ENCODE measurements at places on chromosomes 2 and 18.

DNA sequence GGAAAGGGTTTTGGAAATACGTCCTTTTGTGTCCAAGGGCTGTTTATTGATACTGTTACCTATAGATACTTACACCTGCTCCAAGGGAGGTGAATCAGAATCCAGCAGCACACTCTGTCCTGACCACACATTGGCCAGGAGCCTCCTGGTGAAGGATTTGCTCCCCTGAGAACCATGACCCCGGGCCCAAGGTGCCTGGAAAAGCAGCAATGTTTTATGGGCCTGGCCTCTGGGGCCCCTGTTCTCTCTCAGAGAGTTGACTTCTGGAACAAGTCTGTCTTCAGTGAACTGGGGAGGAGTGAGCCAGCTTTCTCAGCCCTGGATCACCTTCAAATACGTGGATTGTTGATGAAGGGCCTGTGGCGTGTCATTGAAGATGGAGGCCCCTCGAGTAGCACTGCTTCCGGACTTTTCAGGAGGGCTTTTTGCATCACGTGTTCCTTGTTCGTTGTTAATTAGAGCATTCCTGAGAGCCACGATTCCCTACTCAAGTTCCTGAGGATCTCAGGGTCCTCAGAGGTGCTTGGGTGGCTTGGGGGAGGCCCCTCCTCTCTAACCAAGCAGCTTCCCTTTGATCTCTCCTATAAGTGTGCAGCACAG, 78.5 kb upstream of the RPL31 start:
- DNase-seq = no peak

GRCh38 chr2:121279476-121280220, 5.4 kb downstream of the TFCP2L1 start:
- no peak for DNase-seq

DNA sequence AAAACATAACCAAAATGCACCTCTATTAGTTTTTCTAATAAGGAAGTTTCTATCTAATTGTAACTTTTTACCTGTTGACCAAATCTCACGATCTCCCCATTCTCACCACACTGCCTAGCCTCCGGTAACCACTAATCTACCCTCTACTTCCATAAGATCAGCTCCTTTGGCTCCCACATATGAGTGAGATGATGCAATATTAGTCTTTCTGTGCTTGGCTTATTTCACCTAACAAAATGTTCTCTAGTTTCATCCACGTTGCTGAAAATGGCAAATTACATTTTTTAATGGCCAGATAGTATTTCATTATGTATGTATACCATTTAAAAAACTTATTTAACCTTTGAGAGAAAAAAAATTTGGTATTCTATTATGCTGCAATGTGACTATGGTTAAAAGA, 379.0 kb upstream of the NXPH2 start:
- DNase-seq = no peak

DNA sequence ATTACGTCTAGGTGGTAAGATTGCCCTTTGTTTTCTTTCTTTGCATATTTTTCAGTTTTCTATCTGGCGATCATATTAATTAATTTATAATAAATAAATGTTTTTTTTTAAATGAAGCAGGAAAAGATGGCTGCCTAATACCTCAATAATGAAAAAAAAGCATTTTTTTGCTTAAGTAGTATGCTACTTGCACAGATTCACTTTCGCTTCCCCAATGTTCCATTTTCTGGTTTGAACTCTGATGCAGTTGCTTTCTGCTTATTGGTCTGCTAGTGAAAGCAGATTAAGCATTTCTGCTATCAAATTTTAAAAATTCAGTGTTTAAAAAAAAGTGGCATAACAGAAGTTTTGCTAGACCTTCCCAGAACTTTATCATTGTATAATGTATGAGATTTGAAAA, 11.9 kb upstream of the TMEM182 start:
- DNase-seq = no peak

DNA sequence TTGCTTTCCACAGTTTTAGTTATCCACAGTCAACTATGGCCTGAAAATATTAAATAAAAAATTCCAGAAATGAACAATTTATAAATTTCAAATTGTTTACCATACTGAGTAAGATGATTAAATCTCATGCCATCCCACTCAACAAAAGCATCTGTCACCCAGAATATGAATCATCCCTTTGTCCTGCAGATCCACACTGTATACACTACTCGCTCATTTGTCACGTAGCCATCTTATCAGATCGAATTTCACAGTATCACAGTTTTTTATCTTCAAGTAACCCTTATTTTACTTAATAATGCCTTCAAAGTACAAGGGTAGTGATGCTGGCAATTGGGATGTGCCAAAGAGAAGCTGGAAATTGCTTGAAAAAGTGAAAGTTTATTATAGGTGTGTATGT, 291.8 kb upstream of the LRATD1 start:
- no peak for DNase-seq

DNA sequence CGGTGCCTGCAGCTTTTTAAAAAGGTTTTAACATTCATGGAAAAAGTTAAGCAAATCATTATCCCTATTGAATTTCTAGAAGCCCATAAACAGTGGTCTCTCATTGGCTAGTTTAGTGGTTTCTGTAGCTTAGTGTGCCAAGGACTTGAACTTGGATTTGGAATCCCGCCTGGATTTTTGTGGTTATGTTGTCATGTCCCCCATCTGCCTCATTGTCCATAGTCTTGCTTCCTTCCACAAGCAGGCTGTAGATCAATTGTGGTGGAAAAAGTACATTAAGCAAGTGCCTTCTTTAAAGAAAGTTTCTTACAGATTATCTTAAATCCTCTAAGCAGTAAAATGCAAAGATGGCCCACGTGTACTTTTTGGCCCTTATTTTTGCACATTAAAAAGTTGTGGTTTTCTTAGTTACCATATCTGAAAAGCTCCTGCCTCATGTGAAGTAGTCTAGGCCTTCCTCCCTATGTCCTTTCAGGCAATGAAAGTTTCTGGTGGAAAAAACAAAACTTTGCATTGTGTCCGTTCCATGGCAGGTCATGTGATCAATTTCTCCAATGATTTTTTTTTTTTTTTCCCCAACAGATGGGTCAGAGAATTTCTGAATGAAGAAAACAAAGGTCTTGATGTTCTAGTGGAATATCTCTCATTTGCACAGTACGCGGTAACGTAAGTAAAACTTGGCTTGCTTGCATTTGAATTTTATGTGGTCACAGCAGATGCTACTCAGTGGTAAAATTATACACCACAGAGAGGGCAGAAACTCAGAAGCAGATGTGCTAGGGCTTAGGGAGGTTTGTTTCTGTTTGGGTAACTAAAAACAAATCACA, 158.9 kb downstream of the PRPF40A start:
- DNase-seq = no peak

DNA sequence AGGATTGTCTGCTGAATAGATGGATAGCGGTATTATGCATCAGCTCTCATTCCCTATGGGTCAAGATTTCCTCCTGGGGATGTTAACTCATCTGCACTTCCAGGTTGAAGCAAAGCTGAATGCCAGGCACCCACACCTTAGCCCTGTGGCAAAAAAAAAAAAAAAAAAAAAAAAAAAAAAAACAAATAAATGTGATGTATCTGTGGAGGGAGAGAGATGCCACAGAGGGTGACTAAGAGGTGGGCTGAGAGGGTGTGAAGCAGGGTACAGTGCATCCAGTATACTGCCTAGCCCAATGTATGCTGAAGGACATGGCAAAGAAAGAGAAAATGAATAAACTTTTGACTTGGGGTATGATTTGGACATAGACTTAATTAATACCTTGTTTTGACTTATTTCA, 91.4 kb downstream of the COPS8 start:
- DNase-seq = no peak

GRCh38 chr2:67318993-67319481, 78.1 kb upstream of the ETAA1 start:
- DNase-seq = no peak

- DNase-seq = no peak
These were observed 681 bp downstream of the ACADL start for GRCh38 chr2:210224591-210224940.
